ENCODE measurements at places on chromosomes 4 and X.

- DNase-seq, result no peak
Observed at GRCh38 chrX:12292996-12293765, 154.9 kb downstream of the FRMPD4 start.

DNA sequence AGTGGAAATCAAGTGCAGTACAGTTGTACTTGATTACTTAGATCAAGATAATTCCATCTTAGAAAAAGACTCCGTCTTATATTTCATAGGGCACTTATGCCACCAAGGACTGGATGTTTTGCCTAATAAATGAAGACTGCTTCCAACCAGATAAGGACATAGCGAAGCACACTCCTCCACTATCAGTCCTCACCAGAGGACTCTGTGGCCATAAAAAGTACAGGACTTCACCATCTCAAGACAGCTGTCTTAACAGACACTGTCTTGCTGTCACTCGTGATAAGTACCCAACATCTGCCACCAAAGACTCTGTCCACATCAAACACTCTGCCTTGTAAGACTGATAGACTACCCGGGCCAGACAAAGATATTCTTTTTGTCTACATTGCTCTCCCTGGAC is 352.0 kb downstream of the TRAM1L1 start:
- no peak for DNase-seq

DNA sequence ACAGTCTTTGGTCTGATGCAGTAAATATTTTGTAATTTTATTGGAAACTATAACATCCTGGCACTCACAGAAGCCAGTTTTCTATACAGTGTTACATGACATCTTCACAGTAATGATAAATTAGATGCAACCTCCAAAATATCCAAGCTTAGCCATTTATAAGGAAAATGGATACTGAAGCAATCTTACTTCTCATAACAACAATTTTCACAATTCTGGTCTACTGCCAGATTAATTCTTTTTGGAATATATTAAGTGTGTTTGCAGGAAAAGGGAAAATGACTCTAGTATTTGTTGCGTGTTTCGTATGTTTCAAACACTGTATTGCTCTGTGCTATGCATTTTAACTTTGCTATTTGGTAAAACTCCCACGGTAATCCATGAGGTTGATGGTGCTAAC is 1870.9 kb downstream of the ARAP2 start:
- no peak for DNase-seq

DNA sequence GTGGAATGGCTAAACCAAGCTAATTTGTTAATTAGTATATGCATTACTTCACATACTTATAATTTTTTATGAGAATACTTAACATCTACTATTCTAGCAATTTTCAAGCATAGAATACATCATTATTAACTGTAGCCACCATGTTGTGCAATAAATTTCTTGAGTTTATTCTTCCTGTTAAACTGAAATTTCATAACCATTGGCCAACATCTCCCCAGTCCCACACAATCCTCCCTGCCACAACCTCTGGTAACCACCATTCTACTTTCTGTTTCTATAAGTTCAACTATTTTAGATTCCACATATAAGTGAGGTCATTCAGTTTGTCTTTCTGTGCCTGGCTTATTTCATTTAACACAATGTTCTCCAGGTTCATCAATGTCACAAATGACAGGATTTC is 208.5 kb downstream of the PPP4R3C start:
- no peak for DNase-seq

DNA sequence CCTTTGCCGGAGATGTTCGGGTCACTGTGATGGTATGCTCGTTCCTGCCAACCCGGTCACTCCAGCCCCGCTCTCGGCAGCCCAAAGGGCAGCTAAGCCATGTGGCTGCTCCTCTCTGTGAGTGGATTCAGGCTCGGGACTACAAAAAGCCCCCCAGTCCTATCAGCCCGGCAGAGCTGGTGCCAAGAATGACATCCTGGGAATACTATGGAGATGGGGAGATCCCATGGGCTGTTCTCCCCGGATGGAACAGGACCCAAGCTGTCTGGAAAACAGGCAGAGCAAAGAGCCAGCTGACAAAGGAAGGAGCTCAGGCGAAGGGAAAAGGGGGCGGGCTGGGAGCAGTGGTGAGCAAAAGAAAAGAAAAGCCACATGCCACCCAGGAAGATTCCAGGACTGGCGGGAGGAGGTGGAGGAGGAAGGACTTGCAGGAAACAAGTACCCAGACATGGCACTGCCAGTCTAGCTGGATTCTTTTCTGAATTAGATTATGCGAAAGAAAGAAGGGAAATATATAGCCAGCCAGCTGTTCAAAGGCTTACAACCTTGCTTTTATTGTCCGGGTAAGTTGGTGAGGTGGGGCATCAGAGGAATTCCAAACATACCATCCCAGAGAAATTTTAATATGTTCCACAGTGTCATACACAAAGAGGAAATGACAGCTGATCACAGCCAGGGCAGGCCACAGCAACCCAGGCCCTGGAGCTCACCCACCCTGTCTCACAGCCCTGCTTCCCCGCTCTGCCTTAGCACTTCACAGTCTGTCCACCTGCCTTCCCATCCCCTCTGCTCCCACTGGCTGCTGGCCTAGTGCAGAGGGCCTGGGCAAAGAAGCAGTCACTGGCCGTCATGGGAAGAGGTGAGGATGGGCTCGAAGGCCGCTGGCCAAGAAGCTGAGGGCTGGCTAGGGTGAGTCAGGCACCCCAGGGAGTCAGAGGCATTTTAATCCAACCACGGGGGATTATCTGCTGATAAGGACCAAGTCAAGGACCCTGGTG is 3.4 kb downstream of the NDP start:
- DNase-seq, result peak; percentile 14

GRCh38 chr4:84901173-84901572 is 65.3 kb downstream of the WDFY3 start:
- no peak for DNase-seq

DNA sequence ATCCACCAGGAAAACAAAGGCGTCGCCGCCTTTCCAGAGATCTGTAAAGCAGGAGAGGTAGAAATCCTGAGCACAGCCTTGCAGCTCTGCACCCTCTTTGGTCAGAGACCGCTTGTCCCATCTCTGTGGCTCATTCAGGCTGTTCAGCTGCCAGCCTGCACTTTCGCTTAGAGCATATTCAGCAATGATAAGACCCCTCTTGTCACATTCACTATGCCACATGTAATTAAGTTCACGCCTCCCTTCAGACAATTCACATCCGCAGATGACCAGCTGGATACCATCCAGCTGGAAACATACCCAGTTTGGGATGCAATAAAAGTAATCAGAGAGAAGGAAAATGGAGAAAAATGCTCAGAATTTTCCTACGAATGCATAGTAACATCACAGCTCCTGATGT is 335.4 kb downstream of the UNC5C start:
- peak; percentile 19 for DNase-seq
